ENCODE measurements at places on chromosomes 1 and 21.

GRCh38 chr1:82721702-82722101 is 921.0 kb downstream of the ADGRL2 start:
- no peak for DNase-seq

DNA sequence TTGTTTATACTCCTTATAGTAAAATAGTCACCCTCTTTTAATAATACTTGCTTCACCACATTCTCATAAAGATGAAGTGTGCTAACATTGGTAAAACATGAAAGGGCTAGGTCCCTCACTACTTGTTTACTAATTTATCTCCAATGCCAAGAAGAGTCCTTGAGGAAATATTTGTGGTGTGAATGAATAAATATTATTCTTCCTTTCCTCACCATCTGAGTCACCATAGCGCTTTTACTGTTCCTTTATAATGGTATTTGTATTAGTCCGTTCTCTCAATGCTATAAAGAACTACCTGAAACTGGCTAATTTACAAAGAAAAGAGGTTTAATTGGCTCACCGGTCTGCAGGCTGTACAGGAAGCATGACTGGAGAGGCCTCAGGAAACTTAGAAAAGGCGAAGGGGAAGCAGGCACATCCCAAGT is 222.8 kb upstream of the ZRANB2 start:
- DNase-seq, result no peak

- DNase-seq, result no peak
Measured at GRCh38 chr1:78651241-78651640, 1.6 kb downstream of the IFI44 start.

- peak; percentile 13 for DNase-seq
Measured at GRCh38 chr1:51234721-51235425, 1.2 kb upstream of the RNF11 start.

GRCh38 chr1:78836726-78837125 is 169.8 kb downstream of the ADGRL4 start:
- no peak for DNase-seq

- no peak for DNase-seq
Measured at GRCh38 chr1:187054862-187055757, 226.4 kb downstream of the PLA2G4A start.

Data from T-helper 9 cell (primary cell).